Activated CD4-positive, alpha-beta memory T cell treated with anti-CD3 and anti-CD28 coated beads for 36 hours (primary cell): ENCODE measurements at places on chromosomes 5 and 9. TPM values are rescaled to one million over a fixed set of nuclear protein-coding genes. Genes with fewer than 3 reads are reported as not detected.

DNA sequence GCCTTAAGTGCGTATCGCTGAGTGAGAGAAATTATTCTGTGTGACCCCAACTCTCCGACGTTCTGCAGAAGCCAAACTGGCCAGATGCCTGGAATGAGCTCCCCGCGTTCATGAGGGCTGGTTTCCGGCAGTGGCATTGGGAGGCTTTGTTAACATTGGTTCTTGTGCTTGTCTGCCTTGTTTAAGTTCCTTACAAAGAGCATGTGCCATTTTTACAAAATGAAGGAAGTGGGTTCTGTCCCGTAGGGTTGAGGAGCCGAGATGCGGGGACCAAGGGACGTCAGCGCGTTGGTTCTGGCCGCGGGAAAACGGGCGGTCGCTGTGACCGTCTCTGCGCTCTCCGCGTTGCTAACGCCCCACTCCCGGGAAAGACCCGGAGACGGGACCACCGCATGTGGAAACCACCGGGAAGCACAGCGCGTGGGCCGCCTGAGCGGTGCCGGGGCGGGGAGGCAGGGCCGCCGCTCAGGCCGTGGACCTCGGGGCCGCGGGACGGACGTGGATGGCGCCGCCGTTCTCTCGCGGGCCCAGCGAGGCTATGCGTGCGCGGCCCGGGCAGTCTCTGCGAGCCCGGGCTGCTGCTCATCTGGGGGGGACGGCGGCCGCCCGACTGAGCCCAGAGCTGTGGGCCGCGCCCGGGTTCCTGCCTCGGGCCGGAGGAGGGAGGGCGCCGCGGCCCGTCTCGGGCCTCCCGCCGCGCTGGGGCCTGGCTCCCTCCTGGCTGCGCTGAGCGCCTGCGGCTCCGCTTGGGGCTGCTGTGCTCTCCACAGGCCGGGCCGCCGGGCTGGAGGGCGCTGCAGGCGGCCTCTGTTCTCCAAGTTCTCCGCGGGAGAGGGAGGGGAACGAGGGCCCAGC lies 13.4 kb downstream of the RABL6 start:
- H3K4me3 ChIP-seq: no peak overlapping the region
- H3K27me3 ChIP-seq: no peaks in the 10 kb centered on the region
- H3K27ac ChIP-seq: no peak overlapping the region
- peaks cover 13% of the 10 kb centered on the region for H3K36me3 ChIP-seq
- DNase-seq: no peak
- peaks cover 2% of the 10 kb centered on the region for H3K4me1 ChIP-seq

GRCh38 chr9:135926402-135927194 lies 19.3 kb upstream of the CAMSAP1 start:
- H3K27me3 ChIP-seq: no peaks in the 10 kb centered on the region
- DNase-seq: peak; percentile 96
- H3K36me3 ChIP-seq: peaks cover 25% of the 10 kb centered on the region
- peak overlapping the region; percentile 93 for H3K27ac ChIP-seq

DNA sequence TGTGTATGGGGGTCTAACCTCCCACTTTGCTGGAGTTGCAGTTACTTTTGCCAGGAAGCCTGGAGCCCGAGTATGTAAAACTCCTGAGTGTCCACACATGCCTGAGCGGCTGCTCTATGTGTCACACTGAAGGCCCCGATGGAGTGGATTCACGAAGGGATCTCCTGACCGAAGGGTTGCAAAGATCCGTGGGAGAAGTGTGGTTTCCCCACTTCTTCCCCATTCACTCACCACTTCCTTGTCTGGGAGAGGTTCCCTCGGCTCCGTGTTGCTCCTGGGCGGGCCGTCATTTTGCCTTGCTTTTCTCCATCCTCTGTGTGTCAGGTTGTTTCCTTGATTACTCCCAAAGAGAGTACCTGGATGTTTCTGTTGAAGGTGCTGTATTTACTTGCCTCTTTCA lies 16.2 kb upstream of the IL3 start:
- no peak overlapping the region for H3K4me3 ChIP-seq
- DNase-seq: no peak
- H3K4me1 ChIP-seq: no peaks in the 10 kb centered on the region
- no peaks in the 10 kb centered on the region for H3K36me3 ChIP-seq

GRCh38 chr5:168529374-168530234 lies 499 bp downstream of the FBLL1 start:
- no peak for DNase-seq
- H3K27me3 ChIP-seq: peaks cover 35% of the 10 kb centered on the region
- H3K4me3 ChIP-seq: peak overlapping the region; percentile 55
- H3K36me3 ChIP-seq: peaks cover 15% of the 10 kb centered on the region
- peaks cover 10% of the 10 kb centered on the region for H3K4me1 ChIP-seq

GRCh38 chr5:52800394-52801213 lies 12.9 kb downstream of the ITGA1 start:
- peaks cover 53% of the 10 kb centered on the region for H3K4me1 ChIP-seq
- H3K36me3 ChIP-seq: peaks cover 39% of the 10 kb centered on the region
- peak overlapping the region; percentile 88 for H3K4me3 ChIP-seq
- H3K27ac ChIP-seq: peak overlapping the region; percentile 96

DNA sequence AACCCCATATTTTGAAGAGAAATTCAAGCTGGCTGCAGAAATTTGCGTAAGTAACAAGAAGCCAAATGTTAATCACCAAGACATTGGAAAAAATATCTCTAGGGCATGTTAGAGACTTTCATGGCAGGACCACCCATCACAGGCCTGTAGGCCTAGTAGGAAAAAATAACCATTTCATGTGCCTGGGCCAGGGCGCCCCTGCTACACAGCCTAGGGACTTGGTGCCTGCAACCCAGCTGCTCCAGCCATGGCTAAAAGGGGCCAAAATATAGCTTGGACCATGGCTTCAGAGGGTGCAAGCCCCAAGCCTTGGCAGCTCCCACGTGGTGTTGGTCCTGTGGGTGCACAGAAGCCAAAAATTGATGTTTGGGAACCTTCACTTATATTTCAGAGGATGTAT lies 167.7 kb upstream of the NMUR2 start:
- no peaks in the 10 kb centered on the region for H3K36me3 ChIP-seq
- no peak overlapping the region for H3K4me3 ChIP-seq
- H3K4me1 ChIP-seq: no peaks in the 10 kb centered on the region
- no peak for DNase-seq

QSOX2 gene
- 19.4 TPM for total RNA-seq

PRUNE2 gene
- 0.24 TPM for total RNA-seq

ELL2 gene
- 132 TPM for total RNA-seq

LHX6 gene
- not detected for total RNA-seq
